ENCODE measurements at places on chromosomes 5 and 9.

GRCh38 chr5:164672931-164673694, 1167.7 kb downstream of the MAT2B start:
- no peak for DNase-seq

DNA sequence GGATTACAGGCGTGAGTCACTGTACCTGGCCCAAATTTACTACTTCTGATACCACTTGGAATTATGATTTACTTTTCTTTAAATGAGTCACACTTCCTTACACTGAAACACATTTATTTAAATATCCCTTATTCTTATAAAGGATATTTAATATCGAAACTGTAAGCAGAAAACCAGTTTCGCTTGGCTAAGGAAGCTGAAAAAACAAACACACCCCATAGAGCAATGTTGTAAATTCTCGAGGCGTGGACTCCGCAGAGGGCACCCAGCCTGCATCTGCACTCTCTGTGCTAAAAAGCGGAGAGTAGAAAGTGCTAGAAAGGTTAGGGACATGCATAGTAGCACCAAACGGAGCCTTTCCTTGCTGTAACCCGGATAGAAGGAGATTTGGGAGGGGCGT, 86.5 kb downstream of the HMCN2 start:
- DNase-seq = no peak

DNA sequence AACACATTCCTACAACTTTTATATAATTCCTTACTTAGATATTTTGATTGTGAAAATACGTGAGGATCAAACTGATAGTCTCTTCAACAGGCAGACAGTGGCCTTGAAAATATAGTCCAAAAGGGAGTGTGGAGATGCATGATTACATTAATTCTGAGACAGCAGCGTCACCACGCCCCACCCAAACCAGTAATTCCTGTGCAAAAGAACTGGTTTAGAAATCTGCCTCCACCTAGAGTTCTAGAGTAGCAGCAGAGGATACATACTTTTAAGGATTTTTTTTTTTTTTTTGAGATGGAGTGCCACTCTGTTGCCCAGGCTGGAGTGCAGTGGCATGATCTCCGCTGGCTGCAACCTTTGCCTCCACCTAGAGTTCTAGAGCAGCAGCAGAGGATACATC, 1.6 kb upstream of the TUT7 start:
- DNase-seq = no peak

DNA sequence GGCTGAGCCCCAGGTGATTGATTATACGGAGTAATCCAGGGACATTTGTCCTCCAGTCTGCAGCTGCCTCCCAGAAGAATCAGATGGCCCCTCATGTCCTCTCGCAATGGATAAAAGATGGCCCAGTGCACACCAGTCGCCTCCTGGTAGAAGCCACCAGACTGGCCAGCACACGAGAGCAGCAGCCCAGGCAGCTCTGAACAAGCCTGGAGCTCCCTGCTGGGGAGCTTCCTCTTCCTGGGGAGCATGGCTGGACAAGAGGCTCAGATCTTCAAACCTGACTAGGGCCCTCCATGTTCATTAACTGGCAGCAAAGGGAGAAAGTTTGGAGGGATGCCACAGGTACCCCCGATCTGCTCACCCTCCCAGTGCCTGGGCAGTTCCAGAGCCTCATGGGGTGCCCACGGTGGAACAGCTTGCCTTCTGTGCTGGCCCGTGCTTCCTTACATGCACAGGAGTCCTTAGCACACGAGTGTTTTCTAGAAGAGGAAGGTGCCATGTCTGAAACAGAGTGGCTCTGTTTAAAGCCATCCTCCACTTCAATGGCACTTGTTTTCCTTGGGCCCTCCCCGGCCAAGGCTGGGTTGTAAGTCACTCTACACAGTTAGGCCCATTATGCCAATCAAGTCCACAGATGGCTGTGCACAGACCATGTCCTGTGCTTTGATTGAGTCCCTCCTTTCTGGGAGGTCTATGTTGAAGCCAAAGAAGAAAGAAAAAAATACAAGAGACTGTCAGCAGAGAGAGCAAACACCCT, 75.6 kb downstream of the PRRT1B start:
- DNase-seq = no peak

DNA sequence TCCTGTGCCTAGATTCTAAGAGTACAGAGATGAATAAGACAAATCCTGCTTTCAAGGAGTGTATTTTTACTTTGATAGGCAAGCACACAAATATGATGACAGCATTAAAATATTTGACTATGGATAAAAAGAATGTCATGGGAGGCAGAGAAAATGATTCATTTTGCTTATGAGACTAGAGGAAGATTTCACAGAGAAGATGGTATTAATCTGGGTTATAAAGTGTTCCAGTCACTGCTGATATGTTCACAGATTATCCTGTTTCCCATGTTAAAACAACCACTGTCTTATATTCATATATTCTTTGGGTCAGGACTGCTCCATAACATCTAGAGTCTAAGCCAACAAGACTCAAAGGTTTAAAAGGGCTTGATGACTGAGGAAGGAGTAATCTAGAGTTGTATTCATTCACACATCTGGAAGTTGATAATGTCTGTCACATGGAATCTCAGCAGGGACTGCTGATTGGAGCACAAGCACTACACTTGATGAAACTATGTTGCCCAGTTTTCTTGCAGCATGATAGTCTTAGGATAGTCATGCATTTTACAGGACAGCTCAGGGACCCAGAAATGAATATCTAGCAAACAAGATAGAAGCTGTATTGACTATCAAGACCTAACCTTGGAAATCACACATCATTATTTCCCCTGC, 79.3 kb downstream of the STARD4 start:
- no peak for DNase-seq

- DNase-seq = no peak
These were observed 117.7 kb downstream of the MRPL36 start for GRCh38 chr5:1681955-1682354.

DNA sequence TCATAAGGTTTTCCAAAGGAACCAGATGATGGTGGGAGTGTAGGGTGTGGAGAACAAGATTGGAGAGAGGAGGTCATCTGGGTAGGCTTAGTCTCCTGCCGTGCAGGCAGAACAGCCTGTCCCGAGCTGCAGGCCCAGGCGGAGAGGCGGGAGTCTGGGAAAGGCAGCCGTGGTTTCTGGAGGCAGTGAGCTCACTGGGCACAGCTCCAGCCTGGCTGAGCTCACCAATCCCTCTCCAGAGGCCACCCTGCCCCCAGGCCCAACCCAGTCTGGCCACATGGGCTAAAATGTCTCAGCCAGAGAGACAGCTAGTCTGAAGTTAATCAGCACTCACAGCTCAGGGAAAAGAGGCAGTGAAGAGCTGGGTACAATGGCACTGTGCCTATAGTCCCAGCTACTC, 12.3 kb downstream of the P4HA2 start:
- peak; percentile 94 for DNase-seq

GRCh38 chr5:45279109-45279508, 417.1 kb downstream of the HCN1 start:
- no peak for DNase-seq

GRCh38 chr5:109053995-109054417, 306.3 kb downstream of the FER start:
- DNase-seq = no peak

GRCh38 chr9:107707428-107707837, 217.9 kb upstream of the KLF4 start:
- no peak for DNase-seq
